HuH-7.5 (cell line): ENCODE measurements at places on chromosomes 16 and 17.

GRCh38 chr16:56870276-56870888 is 5.4 kb downstream of the SLC12A3 start:
- no peak for DNase-seq

DNA sequence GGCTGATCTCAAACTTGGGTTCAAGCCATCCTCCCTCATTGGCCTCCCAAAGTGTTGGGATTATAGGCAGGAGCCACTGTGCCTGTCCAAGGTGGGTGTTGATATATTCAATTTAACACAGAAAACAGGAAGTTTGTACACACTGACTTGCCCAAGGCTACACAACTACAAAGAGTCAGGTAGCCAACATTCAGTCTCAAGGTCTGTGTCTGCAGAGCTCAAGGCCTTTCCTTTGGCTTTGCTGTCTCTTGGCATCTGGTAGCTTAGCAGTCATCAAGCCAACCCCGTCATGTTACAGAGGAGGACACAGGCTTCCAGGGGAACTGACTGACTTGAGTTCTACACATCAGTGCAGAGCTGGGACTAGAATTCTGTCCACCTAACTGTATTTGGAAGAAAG is 11.9 kb upstream of the MEFV start:
- DNase-seq: no peak

GRCh38 chr17:77127735-77128361 is 12.9 kb upstream of the SEC14L1 start:
- no peak for DNase-seq

- DNase-seq: peak; percentile 80
These were observed 7.5 kb downstream of the EPOP start for GRCh38 chr17:38667099-38667786.

DNA sequence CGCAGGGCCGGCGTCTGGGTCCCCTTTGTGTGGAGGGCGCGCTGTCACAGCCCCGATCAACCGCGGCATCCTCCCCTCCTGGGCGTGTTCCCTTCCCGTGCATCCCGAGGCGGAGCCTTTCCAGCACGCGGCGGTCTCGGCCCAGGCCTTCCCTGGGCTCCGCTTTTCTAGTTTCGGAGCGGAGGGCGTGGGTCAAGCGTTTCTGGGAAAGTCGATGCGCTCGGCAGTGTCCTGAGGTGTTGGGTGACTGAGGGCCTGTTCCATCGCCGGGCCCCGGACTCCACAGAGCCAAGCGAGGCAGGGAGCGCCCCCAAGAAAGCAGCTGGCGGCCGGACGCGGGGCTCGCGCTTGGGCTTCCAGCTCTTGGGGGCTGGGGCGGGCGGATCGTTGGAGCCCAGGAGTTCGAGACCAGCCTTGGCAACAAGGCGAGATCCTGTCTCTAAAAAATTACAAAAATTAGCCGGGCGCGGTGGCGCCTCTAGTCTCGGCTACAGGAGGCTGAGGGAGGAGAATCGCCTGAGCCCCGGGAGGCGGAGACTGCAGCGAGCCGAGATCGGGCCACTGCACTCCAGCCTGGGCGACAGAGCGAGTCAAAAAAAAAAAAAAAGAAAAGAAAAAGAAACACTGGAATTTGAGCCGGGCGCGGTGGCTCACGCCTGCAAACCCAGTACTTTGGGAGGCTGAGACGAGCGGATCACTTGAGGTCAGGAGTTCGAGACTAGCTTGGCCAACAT is 806 bp downstream of the IFT140 start:
- DNase-seq: no peak

- DNase-seq: no peak
These were observed 468.7 kb upstream of the C16orf82 start for GRCh38 chr16:26598061-26598460.

DNA sequence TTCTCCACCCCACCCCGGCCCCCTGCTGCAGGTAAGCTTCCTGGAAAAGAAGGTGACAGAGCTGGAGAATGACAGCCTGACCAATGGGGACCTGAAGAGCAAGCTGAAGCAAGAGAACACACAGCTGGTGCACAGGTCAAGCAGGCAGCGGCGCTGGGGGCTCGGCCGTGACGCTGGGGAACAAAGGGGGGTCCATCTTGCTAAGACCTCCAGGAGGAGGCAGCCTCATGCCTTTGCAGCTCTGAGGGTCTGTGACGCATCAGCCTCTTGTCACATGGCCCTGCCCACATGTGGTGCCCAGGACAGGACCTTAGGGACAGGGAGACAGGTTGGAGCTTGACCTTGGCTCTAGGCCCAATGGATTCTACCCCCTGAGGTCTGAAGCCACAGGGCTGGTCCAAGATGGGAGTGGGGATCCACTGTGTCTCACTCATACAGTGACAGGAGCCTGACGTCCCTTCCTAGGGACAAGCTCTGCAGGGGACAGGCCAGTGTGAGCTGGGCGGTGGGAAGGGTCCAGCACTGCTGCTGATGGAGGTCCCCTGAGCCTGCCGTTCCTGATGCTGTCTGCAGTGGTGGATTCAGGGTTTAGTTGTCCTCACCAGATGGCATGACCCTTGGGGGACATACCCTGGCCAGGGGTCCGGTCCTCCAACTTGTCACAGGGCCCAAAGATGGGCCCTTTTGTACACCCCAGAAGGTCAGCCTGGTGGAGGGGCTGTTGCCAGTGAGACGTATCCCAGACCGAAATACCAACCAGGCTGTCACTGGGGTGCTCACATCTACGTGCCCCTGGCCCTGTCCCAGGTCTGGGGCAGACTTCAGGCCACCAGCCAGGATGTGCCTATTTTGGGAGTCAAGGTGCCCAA is 132.6 kb downstream of the RAB11FIP4 start:
- no peak for DNase-seq
